ENCODE measurements at places on chromosomes 1 and 21.

GRCh38 chr1:10189659-10190058, 20.7 kb upstream of the KIF1B start:
- DNase-seq: no peak

DNA sequence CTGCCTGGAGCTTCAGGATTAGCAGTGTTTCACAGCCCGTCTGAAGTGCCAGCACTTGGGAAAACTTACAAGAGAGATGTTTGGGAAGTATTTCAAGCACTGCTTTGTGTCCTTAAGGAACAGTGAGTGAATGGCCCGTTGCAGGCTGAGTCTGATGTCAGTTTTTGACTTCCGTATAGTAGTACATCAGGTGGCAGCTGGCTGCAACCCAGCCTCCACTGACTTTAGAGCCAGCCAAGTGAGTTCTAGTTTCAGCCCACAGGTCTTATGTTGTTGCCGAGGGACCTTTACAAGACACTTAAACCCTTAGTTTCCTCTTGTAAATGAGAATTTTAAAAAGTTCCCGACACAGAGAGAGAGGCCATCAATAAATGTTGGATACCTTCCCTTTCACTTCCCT, 35.0 kb downstream of the UCK2 start:
- peak; percentile 58 for DNase-seq

- no peak for DNase-seq
These were observed 280.3 kb downstream of the FAM72C start for GRCh38 chr1:143691400-143691891.

GRCh38 chr1:194570476-194570875, 1384.1 kb upstream of the B3GALT2 start:
- DNase-seq: no peak

DNA sequence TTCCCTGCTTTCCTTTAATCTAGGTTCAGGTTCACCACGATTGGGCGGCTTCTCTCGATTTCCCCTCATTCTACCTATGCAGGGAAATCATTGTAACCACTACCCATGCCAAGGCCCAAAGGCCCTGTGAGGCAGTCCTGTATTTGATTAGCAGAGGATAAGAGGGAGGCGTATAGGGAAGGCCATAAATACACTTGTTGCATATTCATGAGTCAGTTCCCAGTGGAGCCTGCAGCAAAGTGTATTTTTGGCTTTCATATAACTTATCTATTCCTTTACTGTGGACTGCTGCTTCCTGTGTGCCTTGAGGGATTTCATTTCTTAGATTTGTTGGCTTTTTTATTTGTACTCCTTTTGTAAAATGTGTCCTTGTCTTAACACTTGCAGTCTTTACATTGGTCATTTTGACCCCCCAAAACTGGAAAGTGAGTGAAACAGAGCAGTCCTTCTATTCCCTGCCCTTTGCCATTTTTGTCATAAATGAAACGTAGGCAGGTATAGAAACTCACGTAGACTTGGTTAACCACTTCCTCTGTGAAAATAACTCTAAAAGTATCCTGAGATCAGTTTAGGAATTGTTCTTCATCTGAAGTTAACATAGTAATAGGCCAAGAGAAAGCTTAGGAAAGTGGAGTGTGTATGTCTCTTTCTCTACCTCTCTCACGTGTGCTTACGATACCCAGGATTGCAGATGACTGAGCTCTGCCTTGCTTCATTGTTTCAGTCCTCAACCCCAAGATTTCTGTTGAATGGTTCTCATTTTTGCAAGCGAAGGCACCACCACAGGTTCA, 19.6 kb upstream of the KCNQ4 start:
- DNase-seq: no peak

- DNase-seq: no peak
These were observed 3.7 kb downstream of the HSD11B1 start for GRCh38 chr1:209708297-209708696.

- DNase-seq: peak; percentile 35
These were observed 27.8 kb downstream of the ILDR2 start for GRCh38 chr1:166947398-166948043.

DNA sequence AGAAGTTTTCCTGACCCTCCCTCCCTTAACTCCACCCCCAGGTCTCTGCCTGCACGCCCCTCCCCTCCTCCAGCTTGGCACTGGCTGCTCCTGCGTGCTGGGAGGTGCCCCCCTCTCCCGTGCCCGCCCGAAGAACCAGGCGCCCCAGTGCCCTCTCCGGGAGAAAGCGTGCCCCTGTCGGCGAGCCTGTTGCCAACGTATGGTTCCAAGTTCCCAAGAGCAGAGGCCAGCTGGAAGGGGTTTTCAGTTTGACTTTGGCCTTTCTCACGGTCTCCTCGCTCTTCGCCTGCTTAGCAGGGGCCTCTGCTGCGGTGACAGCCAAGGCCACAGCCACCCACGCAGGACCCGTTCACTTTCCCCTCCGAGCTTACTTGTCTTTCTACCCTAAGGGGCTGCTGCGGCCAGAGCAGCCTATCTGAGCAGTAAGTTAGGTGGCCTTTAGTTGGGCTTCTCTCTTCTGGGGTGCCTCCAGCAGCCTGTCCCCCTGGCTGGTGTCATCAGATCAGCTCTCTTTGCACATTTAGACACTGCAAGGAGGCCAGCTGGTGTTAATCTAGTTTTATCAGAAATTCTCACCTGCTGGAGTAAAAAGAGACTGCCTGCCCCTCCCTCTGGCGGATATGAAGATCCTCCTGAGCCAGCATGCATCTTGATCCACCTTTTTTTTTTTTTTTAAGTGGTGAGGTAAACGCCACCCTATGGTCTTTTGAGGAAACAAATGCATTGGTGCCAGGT, 1.5 kb downstream of the STUM start:
- peak; percentile 83 for DNase-seq

GRCh38 chr21:41537356-41537755, 29.4 kb upstream of the TMPRSS2 start:
- no peak for DNase-seq

- no peak for DNase-seq
These were observed 8.6 kb upstream of the C1QTNF12 start for GRCh38 chr1:1255078-1255477.

DNA sequence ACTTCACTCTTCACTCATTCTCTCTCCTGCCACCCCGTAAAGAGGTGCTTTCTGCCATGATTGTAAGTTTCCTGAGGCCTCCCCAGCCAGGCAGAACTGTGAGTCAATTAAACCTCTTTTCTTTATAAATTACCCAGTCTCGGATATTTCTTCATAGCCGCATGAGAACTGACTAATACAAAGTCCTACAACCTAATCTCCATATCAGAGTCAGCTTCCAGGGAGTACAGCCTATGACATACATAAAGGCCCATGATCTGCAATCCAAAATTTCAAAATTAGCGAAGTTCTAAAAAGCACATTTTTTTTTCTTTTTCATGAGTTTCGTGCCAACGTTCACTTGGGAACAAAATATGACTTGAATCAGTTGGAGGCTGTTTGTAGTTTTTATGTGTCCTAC, 256.9 kb upstream of the DUSP10 start:
- no peak for DNase-seq

- no peak for DNase-seq
These were observed 2.2 kb downstream of the PHC2 start for GRCh38 chr1:33428661-33429060.

GRCh38 chr1:48777219-48777895, 666 bp upstream of the BEND5 start:
- DNase-seq: peak; percentile 8

GRCh38 chr21:43306911-43307676, 119.8 kb downstream of the SIK1 start:
- peak; percentile 54 for DNase-seq

Measured in left colon (tissue), 2 donors.